Stimulated activated CD4-positive, alpha-beta T cell treated with anti-CD3 and anti-CD28 coated beads, Interleukin-1b, Interleukin-23, amount 100 ng/mL, for 4 hours (primary cell): ENCODE measurements at places on chromosomes 7 and 10.

DNA sequence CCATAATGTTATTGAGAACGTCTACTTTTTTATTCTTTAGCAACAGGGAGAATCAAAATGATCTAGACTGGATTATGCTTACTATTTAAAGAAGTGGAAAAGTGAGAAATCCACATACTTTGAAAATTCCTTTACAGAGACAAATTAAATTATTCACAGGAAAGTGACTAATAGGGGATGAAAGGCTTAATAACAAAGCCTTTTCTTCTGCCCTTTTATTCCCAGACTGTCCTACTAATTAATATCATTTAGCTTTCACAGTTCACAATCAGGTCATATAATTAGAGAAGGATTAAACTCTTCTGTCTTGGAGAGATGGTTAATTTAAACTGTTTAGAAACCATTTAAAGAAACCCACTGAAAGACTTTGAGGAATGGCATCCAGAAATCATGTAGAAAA, 58.8 kb downstream of the ARL4A start:
- no peak for DNase-seq

GRCh38 chr7:153090764-153091163, 331.2 kb downstream of the ACTR3B start:
- no peak for DNase-seq

GRCh38 chr10:124465003-124465776, 3.6 kb downstream of the LHPP start:
- DNase-seq, result no peak

DNA sequence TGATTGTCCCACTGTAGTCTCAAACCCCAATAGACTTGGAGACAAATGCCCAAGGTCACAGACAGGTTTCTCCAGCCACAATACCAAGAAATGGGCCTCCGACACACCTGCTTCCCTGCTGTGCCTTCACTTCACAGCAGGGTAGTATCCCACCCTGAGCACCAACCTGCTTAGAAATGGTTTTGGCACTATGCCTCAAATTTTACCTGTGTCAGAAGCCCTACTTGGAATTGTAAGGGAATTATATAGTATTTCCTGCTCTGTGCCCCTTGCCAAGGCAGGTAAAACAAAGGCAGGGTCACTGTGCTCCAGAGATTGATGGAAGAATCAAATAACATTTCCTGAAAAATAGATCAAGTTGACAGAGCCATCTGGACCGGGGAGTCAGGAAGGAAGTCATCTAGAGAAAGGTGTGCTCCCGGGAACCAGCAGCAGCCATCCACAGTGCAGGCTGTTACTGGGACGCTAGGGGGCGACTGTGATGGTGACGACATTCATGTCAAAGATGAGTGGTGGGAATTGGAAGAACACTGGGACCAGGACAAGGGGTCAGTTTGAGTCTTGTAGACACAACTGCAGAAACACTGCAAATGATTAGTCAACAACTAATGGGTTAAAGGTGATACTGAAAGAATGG, 117.8 kb upstream of the AKR1E2 start:
- no peak for DNase-seq

DNA sequence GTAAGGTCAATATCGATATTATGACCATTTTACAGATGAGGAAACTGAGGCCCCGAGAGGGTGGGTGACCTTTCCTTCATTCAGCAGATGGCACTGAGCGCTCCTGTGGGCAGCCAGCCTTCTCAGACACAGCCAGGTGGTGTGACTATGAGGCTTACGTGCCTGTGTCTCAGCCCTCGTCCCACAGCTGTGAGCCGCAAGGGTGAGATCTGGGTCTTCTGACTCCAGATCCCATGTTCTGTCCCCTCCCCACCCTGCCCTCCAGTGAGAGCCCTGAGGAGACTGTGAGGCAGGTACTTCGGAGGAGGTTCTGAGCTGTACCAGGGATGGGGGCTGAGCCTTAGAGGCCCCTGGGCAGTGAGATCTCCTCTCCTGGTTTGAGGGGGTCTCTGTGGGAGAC, 613.8 kb upstream of the FOXK1 start:
- DNase-seq, result no peak

- no peak for DNase-seq
Observed at GRCh38 chr10:117299435-117299834, 58.5 kb downstream of the SLC18A2 start.

- no peak for DNase-seq
Observed at GRCh38 chr7:936386-937054, 18.0 kb downstream of the ADAP1 start.

DNA sequence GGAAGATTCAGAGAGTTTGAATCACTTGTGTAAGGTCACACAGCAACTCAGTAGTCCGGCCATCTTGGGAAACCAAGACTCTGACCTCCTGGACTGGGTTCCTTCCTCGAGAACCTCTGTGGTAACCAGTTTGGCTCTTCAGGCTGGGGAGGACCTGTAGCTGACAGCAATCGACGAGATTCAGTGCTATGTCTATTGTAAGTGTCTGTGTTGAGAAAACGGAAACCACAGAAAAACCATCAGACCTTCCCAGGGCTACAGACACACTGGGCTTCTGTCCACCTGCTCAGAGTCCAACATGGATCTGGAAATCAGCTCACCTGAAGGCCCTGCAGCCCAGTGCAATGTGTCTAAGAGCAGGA, 403.7 kb downstream of the RPS24 start:
- DNase-seq, result no peak

- no peak for DNase-seq
Observed at GRCh38 chr7:8605221-8605620, 171.8 kb downstream of the NXPH1 start.

GRCh38 chr7:157932498-157933218, 595.9 kb downstream of the DNAJB6 start:
- DNase-seq, result no peak

DNA sequence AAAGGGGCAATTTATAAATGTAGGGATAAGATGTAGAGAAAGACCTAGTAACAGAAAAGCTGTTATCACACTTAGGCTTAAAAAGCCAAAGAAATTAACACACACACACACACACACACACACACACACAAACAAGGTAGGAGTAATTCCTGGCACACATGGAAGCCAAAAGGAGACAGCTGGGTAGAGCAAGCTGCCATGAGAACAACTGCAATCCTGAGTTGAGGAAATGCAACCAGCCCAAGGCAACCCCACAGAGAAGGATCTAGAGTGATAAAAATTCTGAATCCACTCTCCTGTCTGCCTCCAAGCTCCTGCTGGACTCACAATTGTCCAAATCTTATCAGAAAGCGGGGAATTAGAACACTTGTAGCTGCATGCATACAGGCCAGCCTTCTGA, 229.1 kb upstream of the DGKB start:
- DNase-seq, result no peak

- no peak for DNase-seq
Observed at GRCh38 chr7:94360926-94361325, 33.8 kb upstream of the COL1A2 start.

DNA sequence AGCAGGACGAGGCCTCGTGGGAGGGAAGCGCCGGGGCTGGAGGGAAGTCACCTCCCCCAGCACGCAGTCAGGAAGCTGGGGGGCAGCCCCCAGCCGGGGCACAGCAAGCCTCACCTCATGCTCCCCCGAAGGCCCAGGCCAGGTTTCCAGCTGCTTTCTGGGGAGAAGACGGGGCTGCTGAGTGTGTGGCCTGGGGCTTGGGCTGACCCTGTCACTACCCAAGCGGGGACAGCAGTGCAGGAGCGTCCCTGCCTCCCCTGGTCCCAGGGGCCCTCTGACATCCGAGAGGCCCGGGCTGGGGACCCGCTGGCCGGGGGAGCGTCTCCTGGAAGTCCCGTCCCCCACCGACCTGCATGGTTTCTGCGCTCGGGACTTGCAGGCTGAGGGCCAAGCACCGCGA, 19.7 kb upstream of the NKX6-2 start:
- no peak for DNase-seq

- peak; percentile 35 for DNase-seq
Observed at GRCh38 chr10:22712956-22713852, 1.2 kb downstream of the PIP4K2A start.

GRCh38 chr7:3518546-3518945, 217.5 kb downstream of the SDK1 start:
- no peak for DNase-seq

- DNase-seq, result no peak
Observed at GRCh38 chr7:156947120-156947843, 2.2 kb upstream of the NOM1 start.
